Right renal cortex interstitium (tissue), 3 donors: ENCODE measurements at places on chromosomes 5 and 9. TPM values are rescaled to one million over a fixed set of nuclear protein-coding genes. Genes with fewer than 3 reads are reported as not detected.

Gene PTPRD
- polyA plus RNA-seq = 109 TPM

GRCh38 chr5:169125571-169125970 is 175.4 kb downstream of the SLIT3 start:
- DNase-seq = no peak

DNA sequence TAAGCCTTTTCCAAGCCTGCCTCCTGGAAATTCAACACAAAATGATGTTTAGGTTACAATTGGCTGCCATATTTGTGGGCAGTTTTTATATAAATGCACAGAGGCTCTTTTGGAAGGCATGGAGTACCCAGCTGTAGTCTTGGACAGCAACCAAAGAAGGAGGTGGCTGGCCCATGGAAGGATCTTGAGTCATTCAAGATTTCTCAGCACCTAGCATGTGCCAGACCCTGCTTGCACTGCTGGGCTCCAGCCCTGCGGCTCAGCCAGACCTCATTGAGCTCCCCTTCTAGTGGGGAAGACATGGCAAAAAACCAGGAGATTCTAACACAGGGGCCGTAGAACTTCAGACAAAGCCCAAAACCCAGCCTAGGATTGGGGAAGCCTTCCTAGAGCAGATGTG is 22.1 kb downstream of the JADE2 start:
- no peak for DNase-seq

- DNase-seq = no peak
Measured at GRCh38 chr5:82359272-82359671, 81.1 kb upstream of the RPS23 start.
